ENCODE measurements at places on chromosomes 1 and 21. TPM values are rescaled to one million over a fixed set of nuclear protein-coding genes. Genes with fewer than 3 reads are reported as not detected.

GRCh38 chr1:110476028-110476765 is 25.2 kb downstream of the PROK1 start:
- DNase-seq, result no peak

DNA sequence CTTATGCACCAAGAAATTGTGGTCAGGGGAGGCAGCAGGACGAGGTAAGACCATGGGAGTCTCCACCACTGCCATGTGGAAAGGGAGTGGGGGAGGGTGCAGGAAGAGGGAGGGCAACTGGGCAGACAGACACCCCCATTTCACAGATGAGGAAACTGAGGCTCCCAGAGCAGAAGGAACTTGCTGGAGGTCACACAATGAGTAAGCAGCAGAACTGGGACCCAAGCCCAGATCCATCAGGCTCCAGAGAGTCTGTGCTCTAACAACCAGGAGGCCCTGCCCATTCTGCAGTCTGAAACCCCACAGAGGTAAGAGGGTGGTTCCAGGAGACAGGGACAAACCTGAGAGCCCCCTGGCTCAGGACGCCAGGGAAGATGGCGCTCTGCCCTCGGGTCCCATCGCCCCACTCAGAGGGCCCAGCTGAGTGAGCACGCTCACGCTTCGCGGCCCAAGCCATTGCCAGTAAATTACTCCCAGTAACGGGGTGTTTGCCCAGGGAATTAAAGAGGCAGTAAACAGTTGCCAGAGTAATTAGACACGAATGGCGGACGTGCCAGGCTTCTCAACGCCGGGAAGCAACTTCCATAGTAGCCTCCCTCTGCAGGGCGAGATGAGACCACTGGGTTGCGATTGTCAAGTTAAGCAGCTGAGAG is 59.2 kb downstream of the MATN1 start:
- DNase-seq, result no peak

The DAP3 gene
- polyA plus RNA-seq, result 99.7 TPM

- no peak for DNase-seq
These were observed 290.9 kb downstream of the LRRIQ3 start for GRCh38 chr1:73907051-73907450.

- DNase-seq, result no peak
These were observed 34.0 kb downstream of the EPRS1 start for GRCh38 chr1:220012259-220012658.

DNA sequence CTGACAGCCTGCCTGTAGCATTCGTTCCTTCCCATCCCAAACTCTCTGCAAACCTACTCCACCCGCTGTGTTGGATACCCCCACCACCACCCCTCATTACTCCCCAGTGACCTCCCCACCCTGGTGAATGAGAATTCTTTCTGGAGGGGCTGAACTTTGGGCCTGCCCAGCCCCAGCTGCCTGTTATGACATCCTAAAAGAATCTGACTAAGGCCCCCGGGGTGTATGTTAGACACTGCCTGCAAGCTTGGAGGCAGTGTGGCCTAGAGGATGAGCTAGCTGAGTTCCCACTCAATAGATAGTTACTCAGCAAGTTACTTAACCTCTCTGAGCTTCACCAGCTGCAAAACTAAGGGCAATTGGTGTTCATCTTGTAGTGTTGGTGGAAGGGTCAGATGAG is 110.2 kb upstream of the FGGY start:
- DNase-seq, result no peak

The CLDN17 gene
- not detected for polyA plus RNA-seq

The HMCN1 gene
- 49.0 TPM for polyA plus RNA-seq

- no peak for DNase-seq
These were observed 2153.9 kb downstream of the NCAM2 start for GRCh38 chr21:23152130-23152529.

The DNASE2B gene
- polyA plus RNA-seq, result 0.12 TPM

The PRAMEF17 gene
- polyA plus RNA-seq, result not detected

Data from left renal cortex interstitium (tissue), 4 donors.